ENCODE measurements at places on chromosomes 1 and 21.
A peak's percentile ranks its signal among the peaks of the same experiment; 100 is the strongest.

- no peak for DNase-seq
These were observed 4.7 kb downstream of the SCAF4 start for GRCh38 chr21:31727181-31727580.

GRCh38 chr1:9417695-9418094 is 121.6 kb upstream of the SLC25A33 start:
- no peak for DNase-seq

DNA sequence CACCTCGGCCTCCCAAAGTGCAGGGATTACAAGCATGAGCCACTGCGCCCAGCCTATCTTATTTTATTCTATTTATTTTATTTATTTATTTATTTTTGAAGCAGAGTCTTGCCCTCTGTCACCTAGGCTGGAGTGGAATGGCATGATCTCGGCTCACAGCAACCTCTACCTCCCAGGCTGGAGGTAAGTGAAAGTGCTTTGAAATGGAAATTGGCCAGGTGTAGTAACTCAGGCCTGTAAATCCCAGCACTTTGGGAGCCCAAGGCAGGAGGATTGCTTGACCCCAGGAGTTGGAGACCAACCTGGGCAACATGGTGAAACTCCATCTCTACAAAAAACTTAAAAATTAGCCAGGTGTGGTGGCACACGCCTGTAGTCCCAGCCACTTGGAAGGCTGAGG is 5.1 kb upstream of the DSTYK start:
- DNase-seq, result no peak

- no peak for DNase-seq
These were observed 57.3 kb downstream of the MRPS6 start for GRCh38 chr21:34130716-34130985.

- DNase-seq, result no peak
These were observed 96.9 kb downstream of the NEK7 start for GRCh38 chr1:198253668-198254067.

- DNase-seq, result no peak
These were observed 1042.2 kb upstream of the ADGRL4 start for GRCh38 chr1:80048716-80049115.

DNA sequence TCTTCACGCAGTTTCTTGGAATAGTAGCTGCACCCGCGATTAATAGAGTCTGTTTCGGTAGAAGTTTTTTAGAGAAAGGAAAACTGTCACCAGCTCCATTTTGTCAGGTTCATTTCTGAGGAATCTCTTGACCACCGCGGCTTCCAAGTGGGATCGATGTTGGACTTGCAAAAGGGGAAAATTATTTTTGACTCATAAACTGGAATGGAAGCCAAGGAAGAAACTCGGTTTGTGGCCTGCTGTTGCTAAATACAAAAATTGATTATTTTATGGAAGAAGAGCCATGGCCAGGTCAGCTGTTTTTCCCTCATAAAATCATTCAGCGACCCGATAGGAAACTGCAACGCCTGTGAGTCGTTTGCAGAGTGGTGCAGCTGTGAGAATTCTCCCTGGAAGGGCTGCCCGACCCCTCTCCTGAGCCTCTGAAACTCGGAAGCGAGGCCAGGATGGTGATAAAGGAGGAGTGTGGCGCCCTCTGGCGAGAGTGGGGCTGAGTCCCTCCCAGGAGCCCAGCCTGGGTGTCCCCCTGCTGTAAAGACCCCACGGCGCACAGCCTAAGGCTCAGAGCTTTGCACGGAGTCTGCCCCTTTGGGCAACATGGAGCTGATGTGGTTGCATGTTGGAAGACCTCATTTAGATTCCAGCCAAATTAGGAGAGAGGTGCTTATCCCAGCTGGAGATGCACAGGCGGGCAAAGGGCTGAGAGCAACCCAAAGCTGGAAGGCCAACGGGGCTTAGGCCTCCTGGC is 83.6 kb upstream of the SLC25A33 start:
- DNase-seq, result peak; percentile 77

DNA sequence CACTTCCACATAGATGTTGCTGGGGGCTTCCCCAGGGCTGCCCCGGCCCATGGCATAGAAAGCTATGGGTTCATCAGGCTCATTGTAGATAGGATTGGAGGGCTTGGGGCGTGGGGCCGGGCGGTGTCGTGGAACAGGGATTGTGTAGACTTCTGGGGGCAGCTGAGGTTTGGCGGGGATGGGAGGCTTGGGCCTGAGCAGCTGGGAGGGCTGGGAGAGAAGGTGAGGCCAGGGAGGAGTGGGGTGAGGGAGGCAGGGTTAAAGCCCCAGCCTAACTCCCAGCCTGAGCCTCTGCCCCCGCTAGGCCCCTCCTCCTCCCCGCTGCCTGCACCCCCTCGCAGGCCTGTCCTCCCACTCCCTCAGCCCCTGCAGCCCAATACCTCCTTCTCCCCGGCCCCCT is 7.4 kb downstream of the SH2D2A start:
- no peak for DNase-seq

GRCh38 chr1:118902711-118903191 is 85.4 kb downstream of the TBX15 start:
- no peak for DNase-seq

GRCh38 chr1:218254296-218254946 is 30.7 kb upstream of the RRP15 start:
- no peak for DNase-seq

GRCh38 chr1:19884312-19884711 is 2.1 kb downstream of the OTUD3 start:
- no peak for DNase-seq

GRCh38 chr21:38379147-38379546 is 119.1 kb downstream of the ERG start:
- DNase-seq, result no peak

GRCh38 chr1:204227351-204227750 is 13.6 kb upstream of the GOLT1A start:
- no peak for DNase-seq

GRCh38 chr1:160883581-160884513 is 1.1 kb downstream of the ITLN1 start:
- DNase-seq, result no peak

Measured in Ammon's horn (tissue), 1 donor.